ENCODE measurements at places on chromosomes 3 and 15.

GRCh38 chr3:50010959-50011358 lies 71.0 kb downstream of the RBM6 start:
- DNase-seq: no peak

- no peak for DNase-seq
These were observed 396.3 kb downstream of the LSAMP start for GRCh38 chr3:116048991-116049390.

DNA sequence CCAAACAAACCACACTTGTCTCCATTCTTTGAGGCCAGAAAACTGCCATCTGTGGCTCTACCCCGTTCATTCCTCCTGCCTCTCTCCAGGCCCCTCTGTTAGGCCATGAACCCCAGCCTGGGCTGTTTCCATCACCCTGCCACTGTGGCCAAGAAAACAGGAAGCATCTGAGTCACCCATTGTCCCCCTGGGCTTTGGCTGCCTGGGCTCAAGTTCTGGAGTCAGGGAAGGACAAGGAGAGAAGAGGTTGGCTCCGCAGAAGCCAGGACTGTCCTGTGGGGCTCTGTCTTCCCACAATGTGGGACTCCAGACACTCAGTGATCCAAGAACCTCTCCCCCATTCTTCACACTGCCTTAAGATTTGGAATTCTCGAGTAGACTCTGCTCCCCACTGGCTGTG lies 14.8 kb upstream of the LCTL start:
- no peak for DNase-seq

- DNase-seq: no peak
These were observed 11.0 kb downstream of the SCAPER start for GRCh38 chr15:76894174-76894573.

DNA sequence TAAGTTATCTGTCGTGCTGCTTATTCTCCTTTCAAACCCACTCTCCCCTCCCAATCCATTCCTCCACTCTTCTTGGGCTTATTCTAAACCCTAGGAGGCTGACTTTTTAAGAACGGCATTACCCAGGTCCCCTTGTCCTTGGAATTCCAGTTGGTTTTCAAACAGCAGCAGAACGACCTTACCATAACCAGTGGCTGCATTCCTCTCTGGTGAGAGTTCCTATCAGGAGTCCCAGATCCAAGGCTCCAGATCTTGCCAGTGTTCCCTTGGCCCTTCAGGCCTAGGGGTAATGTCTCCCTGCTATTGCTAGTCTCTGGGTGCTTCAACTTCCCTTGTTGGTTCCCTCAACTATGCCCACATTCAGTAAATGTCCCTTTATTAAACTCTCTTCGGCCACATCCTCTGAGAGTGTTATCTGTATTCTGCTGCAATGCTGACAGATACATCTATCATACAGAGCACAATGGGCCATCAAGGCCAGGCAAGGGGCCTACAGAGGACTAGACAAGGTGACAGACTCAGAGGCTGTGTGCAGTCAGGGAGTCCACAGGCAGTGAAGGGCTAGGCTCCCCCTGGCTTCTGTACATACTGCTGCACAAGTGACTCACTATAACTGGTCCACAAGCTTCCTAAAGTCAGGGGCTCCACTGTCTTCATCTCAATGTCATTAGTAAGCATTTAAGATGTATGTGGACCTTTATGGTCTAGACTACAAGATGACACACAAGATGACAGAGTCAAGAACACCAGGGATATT lies 10.1 kb downstream of the LYSMD2 start:
- DNase-seq: no peak

DNA sequence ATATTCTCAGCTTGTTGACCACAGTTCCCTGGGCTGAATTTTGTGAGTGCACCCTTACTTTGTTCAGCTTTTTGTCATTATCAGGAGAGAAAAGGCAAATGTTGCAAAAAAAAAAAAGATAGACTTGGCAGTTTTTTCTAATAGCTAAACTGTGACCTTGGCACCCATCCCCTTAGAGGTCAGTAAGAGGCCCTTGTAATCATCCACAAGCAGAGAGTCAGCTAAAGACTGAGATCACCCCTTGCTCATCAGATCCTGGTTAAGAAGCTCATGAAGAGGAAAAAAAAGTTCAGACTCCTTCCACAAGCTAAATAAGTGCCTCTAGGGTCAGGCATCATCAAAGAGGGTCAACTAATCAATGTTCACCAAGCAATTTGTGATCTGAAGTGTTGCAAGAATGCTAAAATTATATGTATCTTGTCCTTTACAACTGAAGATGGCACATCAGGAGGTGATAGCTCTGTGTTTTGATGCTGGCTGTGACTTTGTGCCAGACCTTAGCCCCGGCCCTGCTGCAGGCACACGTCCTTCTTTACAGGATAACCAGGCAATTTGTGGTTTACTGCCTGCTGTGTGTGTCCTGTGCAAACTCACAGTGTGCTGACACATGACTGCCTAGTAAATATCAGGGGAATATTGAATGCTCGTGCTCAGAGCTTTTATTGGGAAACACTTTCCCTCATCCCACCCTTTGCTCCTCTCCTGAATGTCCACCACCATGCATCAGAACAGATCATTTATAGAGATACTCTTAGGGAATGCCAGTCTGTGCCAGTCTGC lies 262.9 kb downstream of the IL5RA start:
- DNase-seq: no peak

- DNase-seq: no peak
These were observed 29.6 kb downstream of the TPM1 start for GRCh38 chr15:63072023-63072650.

DNA sequence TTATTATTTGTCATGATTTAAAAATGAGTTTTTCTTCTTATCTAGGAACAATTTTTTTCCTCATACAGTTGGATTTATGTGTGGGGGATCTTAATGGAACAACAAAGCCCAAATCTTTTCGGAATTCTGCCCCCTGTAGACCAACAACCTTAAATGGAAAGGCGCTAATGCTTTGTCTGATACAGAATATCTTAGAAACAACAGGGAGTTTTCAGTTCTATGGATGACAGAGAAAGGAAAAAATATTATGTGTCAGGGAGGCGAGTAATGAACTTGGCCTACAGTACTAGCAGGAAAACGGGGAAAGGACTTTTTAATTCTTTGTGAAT lies 592 bp downstream of the MOBP start:
- DNase-seq: no peak

- no peak for DNase-seq
These were observed 557 bp downstream of the ELL3 start for GRCh38 chr15:43776101-43776717.

DNA sequence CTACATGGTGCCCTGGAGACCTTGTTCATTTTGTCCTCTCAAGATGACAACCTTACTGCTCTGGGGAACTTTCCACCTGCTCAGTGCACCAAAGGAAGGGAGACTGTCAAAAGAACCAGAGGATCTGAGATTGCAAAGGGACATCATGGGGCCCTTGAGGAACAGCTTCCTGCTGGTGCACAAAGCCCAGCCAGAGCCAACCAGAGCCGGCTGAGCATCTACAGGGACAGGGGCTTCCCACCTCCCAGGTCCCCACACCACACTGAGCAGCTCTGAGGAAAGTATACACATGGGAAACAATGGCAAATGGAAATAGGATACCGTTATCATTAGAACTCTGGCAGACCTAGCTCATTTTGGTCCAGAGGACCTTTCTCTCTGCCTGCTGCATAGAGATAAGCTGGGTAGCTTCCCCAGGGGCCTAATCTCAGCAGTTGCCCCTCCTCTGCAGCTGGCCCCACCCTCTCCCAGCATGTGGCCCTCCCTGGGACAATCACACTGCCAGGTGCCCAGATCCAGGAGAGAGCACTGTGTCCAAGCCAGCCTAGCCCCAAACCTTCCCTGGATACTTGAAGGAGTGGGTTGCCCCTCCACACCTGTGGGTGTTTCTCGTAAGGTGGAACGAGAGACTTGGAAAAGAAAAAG lies 123.4 kb upstream of the PRR20G start:
- DNase-seq: no peak

DNA sequence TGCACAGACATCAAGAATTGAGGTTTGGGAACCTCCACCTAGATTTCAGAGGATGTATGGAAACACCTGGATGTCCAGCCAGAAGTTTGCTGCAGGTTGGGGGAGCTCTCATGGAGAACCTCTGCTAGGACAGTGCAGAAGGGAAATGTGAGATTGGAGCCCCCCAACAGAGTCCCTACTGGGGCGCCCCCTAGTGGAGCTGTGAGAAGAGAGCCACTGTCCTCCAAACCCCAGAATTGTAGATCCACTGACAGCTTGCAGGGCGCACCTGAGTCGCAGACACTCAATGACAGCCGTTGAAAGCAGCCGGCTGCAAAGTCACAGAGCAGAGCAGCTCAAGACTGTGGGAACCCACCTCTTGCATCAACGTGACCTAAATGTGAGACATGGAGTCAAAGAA lies 34.6 kb upstream of the EPHA6 start:
- no peak for DNase-seq

DNA sequence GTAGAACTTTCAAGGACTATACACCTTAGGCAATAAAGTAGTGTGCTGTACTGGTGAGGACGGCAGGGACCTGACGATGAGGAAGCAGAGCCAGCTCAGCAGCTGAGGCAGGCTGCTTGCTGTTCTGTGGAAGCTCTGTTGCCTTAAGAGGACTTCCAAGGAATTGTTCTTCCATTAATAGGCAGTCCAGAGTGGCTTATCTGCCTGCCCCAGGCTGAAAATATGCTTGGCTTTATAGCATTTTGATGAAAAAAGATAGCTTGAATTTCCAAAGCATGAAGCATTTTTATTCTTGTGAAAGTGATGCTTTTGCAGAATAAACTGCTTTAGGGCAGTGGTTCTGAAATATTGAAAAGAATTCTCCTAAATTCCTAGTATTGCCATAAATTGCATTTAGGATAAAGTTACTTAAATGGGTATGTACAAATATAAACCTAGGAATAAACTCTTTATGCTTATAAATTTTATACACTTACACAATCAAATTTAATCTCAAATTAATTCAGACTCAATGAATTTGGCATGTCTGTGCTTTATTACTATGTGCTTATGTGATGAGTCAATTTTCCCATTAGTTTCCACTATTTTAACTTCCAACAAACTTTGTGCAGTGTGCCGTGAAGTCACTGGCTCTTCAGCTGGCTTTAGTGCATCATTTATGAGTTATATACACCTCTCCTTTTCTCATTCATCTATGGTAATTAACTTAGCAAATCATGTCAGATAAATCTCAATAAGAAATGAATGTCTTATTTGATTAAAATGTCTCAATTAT lies 231.0 kb upstream of the RASGRP1 start:
- DNase-seq: no peak

- DNase-seq: no peak
These were observed 142.9 kb upstream of the SLC2A2 start for GRCh38 chr3:171169443-171169842.

- no peak for DNase-seq
These were observed 169.2 kb downstream of the UBE2E2 start for GRCh38 chr3:23372285-23372684.

GRCh38 chr15:59917504-59918157 lies 86.5 kb upstream of the FOXB1 start:
- peak; percentile 51 for DNase-seq

- DNase-seq: no peak
These were observed 28.9 kb upstream of the DRD3 start for GRCh38 chr3:114207768-114208167.

GRCh38 chr3:161550491-161551195 lies 54.0 kb downstream of the OTOL1 start:
- DNase-seq: no peak

DNA sequence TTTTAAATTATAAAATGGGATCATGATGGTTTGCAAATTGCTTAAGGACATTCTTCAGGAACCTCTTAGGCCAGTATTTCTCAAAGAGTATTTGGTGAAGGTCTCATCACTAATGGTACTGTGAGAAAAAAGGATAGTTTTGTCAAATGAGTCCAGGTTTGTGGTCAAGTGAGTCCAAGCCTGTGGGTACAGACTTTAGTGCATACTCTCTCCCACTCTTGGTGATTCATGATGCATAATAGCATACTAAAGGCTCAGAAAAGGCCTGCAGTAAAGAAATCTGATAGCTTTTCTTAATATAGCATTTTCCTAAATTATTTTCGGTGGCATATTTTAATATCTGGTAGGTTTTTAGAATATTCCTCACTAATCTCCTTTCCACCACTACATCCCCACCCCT lies 20.0 kb downstream of the BOC start:
- DNase-seq: no peak

DNA sequence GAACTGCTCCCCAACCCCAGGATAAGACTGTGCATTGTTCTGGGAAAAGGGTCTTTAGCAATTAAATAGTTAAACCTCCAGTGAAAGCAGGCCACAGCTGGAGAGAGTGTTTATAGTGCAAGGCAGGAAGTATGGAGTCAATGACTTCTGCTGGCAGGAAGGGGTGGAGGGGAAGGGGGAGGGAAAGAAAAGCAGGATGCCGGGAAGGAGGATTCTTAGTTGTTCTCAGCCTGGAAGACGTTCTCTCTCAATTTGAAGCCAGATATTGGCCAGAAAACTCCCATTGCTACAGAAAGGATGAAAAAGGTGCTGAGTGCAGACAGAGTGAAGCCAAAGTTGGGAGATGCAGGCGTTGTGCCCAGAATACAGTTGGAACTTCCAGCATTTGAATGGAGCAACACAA lies 35.7 kb upstream of the ACTL6A start:
- DNase-seq: peak; percentile 72

DNA sequence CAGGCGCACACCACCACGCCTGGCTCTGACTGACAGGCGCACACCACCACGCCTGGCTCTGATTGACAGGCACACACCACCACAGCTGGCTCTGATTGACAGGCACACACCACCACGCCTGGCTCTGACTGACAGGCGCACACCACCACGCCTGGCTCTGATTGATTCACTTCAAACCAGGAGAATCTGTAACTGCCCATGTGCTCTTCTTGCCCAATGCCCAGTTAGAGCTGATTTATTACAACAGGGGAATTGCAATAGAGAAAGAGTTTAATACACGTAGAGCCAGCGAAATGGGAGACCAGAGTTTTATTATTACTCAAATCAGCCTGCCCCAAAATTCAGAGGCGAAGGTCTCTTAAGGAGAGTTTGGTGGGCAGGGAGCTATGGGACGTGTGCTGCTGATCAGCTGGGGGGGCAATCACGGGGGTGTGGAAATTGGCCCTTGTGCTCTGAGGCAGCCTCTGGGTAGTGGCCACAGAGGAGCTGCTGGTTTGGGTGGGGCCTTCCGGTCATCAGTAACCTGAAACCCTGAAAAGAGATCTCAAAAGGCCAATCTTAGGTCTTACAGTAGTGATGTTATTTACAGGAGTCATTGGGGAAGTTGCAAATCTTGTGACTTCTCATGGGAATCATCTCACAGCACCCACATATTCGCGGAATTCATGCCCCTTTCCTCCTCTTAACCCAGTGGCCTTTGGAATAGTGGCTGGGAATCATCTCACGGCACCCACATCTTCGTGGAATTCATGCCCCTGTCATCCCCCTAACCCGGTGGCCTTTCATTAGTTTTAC lies 63.8 kb upstream of the TFRC start:
- no peak for DNase-seq
